ENCODE measurements at places on chromosomes 12 and 14. TPM values are rescaled to one million over a fixed set of nuclear protein-coding genes. Genes with fewer than 3 reads are reported as not detected.

Gene RTN1
- 4.9 TPM for total RNA-seq

Gene TAS2R19
- 3.0 TPM for total RNA-seq

Gene RDH11
- 43.4 TPM for total RNA-seq

Gene ADCY4
- 31.8 TPM for total RNA-seq

Gene NEUROD4
- not detected for total RNA-seq

Gene TBX3
- total RNA-seq: 11.9 TPM

Gene CAPZA3
- total RNA-seq: not detected

Gene SLC7A8
- total RNA-seq: 5.2 TPM

Gene PPP4R4
- total RNA-seq: not detected

Gene SMCO2
- total RNA-seq: not detected

Gene SDS
- not detected for total RNA-seq

Gene DTX1
- 4.3 TPM for total RNA-seq

Gene ART4
- 0.16 TPM for total RNA-seq

Gene POLE
- 204 TPM for total RNA-seq

Gene GPR65
- total RNA-seq: 0.68 TPM

All from transverse colon (tissue), 4 donors.